ENCODE measurements at places on chromosomes 13 and 19. TPM values are rescaled to one million over a fixed set of nuclear protein-coding genes. Genes with fewer than 3 reads are reported as not detected.

DNA sequence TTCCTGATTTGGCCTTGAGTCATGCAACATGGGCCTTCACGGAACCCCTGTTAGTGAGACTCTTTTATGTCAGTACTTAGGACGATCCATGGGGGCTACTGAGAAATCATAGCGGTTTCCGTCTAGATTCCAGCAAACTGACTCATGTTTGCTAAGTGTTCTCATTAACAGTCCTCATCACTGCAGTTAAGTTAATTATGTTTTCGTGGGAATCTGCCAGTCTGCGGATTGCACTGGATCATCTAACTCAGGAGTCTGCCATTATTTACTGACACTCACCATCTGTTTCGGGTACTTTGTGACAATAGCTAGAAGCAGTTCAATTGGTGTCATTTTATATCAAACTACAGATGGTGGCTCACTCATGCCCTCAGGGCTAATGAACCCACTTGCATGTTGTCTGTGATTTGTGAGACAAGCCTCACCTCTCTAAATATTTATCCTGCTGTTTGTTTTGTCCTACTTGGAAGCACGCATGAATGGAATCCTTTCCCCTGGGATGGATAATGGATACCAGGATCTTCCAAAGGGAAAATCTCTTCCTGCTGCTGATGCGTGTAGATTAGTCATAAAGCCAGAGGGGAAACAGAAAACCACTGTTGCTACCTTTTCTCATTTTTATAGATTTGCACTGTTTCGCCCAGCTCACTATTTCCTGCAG lies 61.8 kb downstream of the RAB20 start:
- DNase-seq = no peak

- peak; percentile 88 for DNase-seq
Measured at GRCh38 chr19:1592024-1592754, 476 bp downstream of the MBD3 start.

Gene C19orf38
- not detected for polyA plus RNA-seq

Gene PEG3
- polyA plus RNA-seq = not detected

DNA sequence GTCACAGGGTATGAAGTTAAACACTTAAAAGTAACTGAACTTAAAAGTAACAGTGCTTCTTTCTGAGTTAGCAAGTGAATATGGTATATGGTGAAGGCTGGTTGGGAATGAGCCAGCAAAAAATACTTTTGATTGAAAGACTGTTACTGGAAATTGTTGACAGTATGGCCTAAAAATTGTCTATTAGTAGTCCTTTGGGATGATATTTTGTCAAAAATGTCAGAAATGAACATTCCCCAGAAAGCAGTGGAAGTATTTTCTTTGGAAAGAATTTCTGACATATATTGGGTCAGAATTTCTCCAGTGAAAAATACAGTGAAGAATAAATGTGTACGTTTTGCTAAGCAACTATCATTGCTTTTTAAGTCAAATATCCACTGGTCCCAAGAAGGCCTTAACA lies 860.5 kb downstream of the PCDH9 start:
- no peak for DNase-seq

Gene MBD3L3
- not detected for polyA plus RNA-seq

- no peak for DNase-seq
Measured at GRCh38 chr19:16593181-16593580, 21.0 kb upstream of the SLC35E1 start.

Gene LILRA1
- not detected for polyA plus RNA-seq

Gene LRRC25
- polyA plus RNA-seq = not detected

Gene GGACT
- polyA plus RNA-seq = 9.2 TPM

- peak; percentile 61 for DNase-seq
Measured at GRCh38 chr19:41324921-41325639, 15.1 kb downstream of the CCDC97 start.

Gene NFIX
- 0.94 TPM for polyA plus RNA-seq

Gene TNPO2
- polyA plus RNA-seq = 3.4 TPM

GRCh38 chr13:64488731-64489130 lies 2741.4 kb downstream of the PCDH9 start:
- no peak for DNase-seq

- DNase-seq = no peak
Measured at GRCh38 chr13:26440111-26440510, 117.4 kb upstream of the WASF3 start.

DNA sequence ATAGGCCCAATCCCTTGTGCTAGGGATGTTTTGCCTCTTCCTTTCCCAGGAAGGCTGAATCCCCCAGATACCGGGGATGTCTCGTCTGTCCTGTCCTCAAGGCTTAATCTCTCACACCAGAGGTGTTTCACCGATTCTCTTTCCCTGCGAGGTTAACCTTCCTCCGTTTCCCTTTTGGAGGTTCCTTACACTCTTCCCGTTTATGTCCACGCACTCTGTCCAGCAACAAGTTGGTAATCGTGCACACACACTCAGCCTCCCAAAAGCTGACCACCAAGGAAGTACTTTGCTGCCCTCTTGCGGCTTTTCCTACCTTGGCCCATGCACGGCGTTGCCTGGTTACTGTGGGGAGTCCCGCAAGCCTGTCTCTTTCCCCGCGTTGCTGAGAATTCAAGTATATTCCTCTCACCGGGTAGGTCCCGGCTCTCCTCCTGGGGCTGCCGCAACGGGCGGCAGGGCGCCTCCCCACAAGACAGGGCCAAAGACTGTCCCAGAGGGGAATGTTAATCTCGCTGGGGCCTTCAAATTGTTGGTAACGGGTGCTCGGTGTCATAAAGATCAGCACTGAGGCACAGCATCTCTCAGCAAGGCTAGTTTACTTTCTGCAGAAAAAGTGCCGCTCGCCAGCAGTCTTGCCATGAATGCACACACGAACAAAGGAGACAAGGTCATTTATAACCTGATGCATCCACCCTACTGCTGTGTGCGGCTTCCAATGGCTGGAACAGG lies 36.7 kb upstream of the CD177 start:
- DNase-seq = no peak

Gene OR7A17
- polyA plus RNA-seq = not detected

GRCh38 chr19:18480006-18480691 lies 41.7 kb downstream of the ELL start:
- no peak for DNase-seq

Gene GRWD1
- polyA plus RNA-seq = 45.6 TPM
